A673 (cell line): ENCODE measurements at places on chromosomes 5 and 9.

- H3K27me3 ChIP-seq = no peaks in the 10 kb centered on the region
- peaks cover 6% of the 10 kb centered on the region for H3K4me1 ChIP-seq
- no peak overlapping the region for H3K4me3 ChIP-seq
- no peak overlapping the region for H3K27ac ChIP-seq
- peaks cover 29% of the 10 kb centered on the region for H3K36me3 ChIP-seq
Observed at GRCh38 chr9:137742698-137743097, 123.9 kb downstream of the EHMT1 start.

DNA sequence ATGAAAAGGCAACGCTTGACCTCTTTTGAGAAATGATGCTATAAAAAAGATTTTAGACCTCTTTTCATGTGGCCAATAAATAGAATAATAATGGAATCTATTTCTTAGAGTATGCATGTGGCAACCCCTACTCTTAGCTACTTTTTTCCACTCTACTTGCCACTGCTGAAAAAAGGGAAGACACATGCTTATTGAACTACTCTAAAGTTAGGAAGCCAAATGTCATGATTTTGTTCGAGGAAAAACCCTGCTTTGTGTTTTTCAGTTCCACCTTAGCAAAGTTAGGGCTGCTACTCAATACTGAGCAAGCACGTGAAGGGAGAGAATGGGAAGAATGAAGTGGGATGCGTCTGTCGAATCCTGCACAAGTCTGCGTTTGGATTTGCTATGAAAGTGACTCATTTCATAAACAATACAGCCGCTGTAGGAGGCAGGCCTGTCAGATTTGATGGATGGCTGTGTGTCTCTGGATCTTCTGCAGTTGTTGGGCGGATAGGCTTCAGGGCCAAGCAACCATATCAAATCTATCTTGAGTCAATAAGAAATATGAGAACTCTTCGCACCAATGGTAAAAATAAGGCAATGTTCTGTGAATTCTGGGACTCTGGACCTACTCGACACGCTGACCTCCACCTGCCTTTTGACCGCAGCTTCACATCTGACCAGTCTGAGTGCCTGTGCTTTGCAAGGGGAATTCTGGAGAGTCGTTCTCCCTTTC is 333.6 kb downstream of the PIK3R1 start:
- DNase-seq = peak; percentile 84
- H3K4me3 ChIP-seq = no peak overlapping the region
- H3K36me3 ChIP-seq = no peaks in the 10 kb centered on the region
- H3K27ac ChIP-seq = no peak overlapping the region
- H3K27me3 ChIP-seq = no peaks in the 10 kb centered on the region

GRCh38 chr5:12772276-12772675 is 868.0 kb upstream of the CTNND2 start:
- H3K4me1 ChIP-seq = no peaks in the 10 kb centered on the region
- no peak overlapping the region for H3K4me3 ChIP-seq
- no peaks in the 10 kb centered on the region for H3K36me3 ChIP-seq
- H3K27me3 ChIP-seq = no peaks in the 10 kb centered on the region
- DNase-seq = no peak

DNA sequence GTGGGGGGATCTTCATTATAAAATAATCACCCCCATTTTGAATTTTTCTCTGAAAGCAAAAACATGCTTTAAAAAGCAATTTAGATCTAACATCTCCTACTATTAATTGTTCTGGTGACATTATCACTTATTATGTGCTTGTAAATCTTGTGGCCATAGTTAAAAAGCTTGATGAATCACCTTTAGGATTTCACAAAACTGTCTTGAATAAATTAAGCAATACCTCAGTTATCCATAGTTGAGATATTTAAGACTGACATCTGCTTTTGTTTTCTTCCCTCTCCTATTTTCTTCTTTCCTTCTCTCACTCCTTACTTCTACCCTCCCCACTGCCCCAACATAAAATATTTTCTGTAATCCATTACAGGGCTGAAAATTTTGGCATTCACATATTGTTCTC is 84.8 kb downstream of the SLC1A3 start:
- no peaks in the 10 kb centered on the region for H3K36me3 ChIP-seq
- no peaks in the 10 kb centered on the region for H3K27me3 ChIP-seq
- H3K27ac ChIP-seq = no peak overlapping the region
- H3K4me3 ChIP-seq = no peak overlapping the region
- peaks cover 9% of the 10 kb centered on the region for H3K4me1 ChIP-seq

DNA sequence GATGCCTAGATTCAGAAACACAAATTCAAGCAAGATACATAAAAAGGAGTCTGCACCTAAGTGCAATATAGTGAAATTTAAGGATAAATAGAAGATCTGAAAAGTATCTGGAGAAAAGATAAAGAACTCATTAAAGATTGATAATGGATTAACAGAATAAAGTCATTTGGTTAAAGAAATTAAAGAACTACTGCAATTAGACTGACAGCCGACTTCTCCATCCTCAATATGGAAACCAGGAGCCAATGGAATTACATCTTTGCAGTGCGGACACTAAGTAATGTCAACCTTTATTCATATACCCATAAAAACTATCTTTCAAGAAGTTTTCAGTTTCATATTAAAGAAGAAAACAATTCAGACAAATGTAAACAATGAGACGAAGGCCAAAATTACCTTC is 81.0 kb downstream of the MRPL36 start:
- no peak overlapping the region for H3K27ac ChIP-seq
- no peak for DNase-seq
- H3K4me1 ChIP-seq = no peaks in the 10 kb centered on the region
